ENCODE measurements at places on chromosomes 5 and 9.

DNA sequence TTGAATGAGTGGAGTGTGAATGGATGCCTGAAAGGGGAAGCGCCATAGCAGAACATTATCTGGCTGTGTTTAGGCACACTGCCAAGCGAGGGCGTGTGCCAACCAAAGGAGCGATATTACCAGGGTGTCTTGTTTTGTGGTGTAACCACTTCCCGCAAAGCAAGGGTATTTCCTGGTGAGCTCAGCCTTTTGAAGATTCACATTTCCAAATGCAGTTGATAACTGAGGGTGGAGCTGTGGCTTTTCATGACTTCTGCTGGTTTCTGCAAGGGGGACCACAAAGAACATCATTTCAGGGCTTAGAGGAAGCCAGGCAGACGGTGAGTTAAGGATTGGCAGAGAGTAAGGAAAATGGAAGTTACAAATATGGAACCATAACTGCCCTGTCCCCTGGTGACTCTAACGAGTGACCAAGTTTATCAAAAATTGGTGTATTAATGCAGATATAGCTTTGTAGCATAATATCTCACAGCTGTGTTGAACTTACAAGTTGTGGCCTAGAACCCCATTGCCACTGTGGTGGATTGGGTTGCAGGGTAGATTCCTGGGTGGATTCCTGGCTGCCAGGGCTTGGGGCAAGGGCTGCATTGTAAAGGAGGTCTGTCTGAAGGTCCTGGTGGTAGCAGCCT, 71.4 kb downstream of the RALGPS1 start:
- peak; percentile 98 for DNase-seq

DNA sequence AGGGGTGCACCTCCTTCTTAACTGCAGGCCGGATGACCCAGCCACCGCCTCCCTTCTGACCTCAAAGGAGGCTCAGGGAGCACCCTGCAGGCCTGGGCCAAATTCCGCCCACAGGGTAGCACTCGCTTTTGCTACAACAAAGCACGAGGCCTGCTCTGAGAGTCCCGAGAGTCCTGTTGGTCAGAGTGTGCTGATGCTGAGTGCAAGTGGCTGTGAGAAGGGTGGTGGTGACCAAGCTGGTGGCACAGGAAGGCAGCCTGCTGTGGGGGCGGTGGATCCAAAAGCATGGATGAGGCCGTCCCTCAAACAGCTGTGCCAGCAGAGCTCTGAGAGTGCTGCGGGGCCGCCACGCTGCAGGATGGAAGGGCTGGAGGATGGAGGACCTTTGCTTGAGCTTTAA, 101.8 kb downstream of the AK8 start:
- DNase-seq, result no peak

DNA sequence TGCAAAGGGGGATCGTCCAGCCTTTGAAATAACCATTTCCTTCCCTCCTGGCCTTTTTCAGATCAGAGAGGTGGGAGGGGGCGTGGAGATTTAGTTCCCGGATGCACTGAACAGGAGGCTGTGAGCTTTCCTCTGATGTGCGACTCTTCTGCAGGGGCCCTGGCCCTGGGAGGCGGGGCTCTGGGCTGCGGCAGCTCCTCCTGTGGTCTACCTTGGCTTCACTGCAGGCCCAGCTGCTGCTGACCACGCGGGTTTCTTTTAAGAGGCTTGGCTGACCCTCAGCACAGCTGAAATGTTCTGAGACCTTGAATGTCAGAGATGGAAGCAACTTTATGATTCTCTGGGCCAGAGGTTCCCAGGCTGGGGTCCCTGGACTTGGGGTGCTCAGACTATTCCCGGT, 27.0 kb upstream of the COL15A1 start:
- DNase-seq, result no peak

DNA sequence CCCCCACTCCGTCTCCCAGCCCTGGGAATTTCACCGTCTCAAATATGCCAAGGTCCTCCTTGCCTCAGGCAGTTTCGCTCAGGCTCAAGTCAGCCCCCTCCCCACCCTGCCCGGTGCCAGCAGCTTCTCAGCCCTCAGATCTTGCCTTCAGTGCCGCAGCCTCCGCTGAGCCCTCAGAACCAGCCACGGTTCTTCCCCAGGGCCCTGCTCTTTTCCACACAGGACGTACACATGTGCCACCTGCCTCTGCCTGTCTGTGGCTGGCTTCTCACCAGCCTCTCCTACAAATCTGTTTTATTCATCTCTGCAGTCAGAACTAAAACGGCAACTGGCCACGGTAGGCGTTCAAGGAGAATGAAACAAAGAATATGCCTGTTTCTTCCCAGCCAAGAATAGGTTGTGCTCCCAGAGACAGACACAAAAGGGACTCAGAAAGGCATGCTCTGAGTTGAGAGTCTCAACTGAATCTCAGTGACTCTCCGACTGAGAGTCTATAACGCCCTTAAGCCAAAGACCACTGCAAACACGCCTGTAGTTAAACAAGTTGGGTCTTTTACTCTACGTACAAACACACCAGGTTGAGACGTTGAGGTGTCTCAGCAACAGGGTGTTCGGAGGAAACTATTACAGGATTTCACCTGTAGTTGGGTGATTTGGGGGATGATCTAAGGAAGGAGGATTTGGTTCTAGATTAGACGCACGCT, 10.6 kb upstream of the GRIN1 start:
- no peak for DNase-seq

DNA sequence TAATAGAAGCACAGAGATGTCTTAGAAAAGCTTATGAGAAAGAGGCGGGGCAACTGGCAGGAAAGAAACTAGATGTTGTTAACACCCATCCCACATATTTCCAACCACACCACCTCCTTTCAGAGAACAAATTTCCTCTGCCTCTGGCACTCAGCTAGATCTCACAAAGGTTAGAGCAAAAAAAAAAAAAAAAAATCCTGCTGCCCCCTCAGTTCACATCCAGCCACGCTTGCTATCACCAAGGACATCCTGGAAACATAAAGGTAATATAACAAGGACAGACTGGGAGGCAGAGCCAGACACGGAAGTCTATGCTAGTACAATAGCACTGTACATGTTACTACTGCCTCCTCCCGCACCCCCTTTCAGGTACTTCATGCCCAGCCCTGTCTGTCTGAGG, 238.0 kb upstream of the PTGER4 start:
- peak; percentile 8 for DNase-seq

DNA sequence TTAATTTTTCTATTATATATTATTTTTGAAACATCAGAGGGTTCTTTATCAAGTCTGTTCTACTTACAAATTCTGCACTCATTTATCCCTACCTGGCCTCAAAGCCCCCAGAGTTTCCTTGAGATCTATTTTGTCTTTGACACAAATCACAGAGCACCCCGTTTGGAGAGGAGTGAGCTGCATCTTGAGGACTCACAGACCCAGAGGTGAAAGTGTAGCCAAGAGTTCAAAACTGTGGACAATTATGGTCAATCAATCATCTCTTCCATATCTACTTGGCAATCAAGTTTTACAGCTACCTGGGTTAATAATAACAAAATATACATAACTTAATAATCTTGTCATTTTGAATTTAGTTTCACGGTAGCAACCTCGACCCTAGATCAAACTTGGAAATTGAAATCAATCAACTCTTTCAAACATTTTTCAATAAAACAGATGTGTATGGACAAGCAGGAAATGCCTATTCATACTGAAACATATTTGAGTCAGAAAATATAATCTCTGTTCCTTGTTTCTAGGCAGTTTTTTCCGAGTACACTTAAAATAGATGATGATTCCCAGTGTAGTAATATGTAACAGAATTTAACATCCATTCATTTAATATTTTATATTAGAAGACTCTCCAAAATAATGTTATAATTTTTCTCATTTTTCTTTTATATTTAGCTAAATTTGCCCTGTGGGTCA, 13.7 kb upstream of the SYK start:
- no peak for DNase-seq

DNA sequence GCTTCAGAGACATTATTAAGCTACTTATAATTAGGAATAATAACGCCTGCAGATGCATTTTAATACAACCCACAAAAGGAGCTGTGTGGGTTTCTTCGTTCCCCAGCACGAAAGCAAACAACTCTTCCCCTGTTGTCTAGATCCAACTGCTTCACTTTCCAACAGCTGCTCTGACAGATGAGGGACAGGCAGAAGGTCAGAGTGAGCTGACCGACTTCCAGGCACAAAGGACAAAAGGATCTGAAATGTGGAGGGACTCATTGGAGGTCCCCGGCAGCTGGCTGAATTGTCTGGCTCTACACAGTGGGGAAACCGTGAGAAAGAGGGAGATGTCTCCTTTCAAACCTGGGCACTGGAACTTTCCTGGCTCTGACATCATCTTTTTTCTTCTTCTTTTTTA, 79.1 kb upstream of the ALDH1B1 start:
- no peak for DNase-seq

- no peak for DNase-seq
These were observed 26.2 kb upstream of the LAMC3 start for GRCh38 chr9:130982636-130983358.

DNA sequence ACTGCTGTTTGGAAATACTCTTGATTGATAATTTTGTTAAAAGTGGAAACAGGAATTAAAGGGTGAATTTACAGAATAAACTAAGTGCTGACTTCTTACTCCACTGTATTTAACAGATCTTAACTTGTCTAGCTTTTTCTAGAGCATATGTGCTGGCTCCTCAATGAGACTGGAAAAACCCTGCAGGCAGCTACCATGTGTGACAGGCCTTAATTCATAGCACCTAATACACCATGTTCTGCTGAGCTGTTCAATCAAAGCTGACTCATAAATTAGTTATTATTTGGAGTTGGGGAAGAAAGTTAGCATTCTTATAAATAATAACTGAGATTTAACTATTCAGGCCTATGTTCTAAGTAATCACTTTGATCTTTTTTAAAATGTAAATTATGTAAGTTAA, 29.4 kb downstream of the CTNNAL1 start:
- peak; percentile 62 for DNase-seq
